ENCODE measurements at places on chromosomes 7 and 10. TPM values are rescaled to one million over a fixed set of nuclear protein-coding genes. Genes with fewer than 3 reads are reported as not detected.
A peak's percentile ranks its signal among the peaks of the same experiment; 100 is the strongest.

GRCh38 chr10:86782701-86783418 lies 26.4 kb downstream of the BMPR1A start:
- DNase-seq = no peak
- no peak overlapping the region for H3K4me3 ChIP-seq
- no peaks in the 10 kb centered on the region for H3K36me3 ChIP-seq
- no peak overlapping the region for H3K27ac ChIP-seq
- no peaks in the 10 kb centered on the region for H3K27me3 ChIP-seq
- no peaks in the 10 kb centered on the region for H3K4me1 ChIP-seq

GRCh38 chr7:29538389-29538788 lies 25.2 kb upstream of the PRR15 start:
- H3K27ac ChIP-seq = no peak overlapping the region
- no peaks in the 10 kb centered on the region for H3K36me3 ChIP-seq
- H3K27me3 ChIP-seq = no peaks in the 10 kb centered on the region
- H3K4me3 ChIP-seq = no peak overlapping the region
- no peaks in the 10 kb centered on the region for H3K4me1 ChIP-seq
- DNase-seq = no peak

GRCh38 chr7:87517891-87518290 lies 42.4 kb upstream of the ABCB4 start:
- H3K27me3 ChIP-seq = no peaks in the 10 kb centered on the region
- no peak overlapping the region for H3K4me3 ChIP-seq
- DNase-seq = no peak
- no peaks in the 10 kb centered on the region for H3K4me1 ChIP-seq

DNA sequence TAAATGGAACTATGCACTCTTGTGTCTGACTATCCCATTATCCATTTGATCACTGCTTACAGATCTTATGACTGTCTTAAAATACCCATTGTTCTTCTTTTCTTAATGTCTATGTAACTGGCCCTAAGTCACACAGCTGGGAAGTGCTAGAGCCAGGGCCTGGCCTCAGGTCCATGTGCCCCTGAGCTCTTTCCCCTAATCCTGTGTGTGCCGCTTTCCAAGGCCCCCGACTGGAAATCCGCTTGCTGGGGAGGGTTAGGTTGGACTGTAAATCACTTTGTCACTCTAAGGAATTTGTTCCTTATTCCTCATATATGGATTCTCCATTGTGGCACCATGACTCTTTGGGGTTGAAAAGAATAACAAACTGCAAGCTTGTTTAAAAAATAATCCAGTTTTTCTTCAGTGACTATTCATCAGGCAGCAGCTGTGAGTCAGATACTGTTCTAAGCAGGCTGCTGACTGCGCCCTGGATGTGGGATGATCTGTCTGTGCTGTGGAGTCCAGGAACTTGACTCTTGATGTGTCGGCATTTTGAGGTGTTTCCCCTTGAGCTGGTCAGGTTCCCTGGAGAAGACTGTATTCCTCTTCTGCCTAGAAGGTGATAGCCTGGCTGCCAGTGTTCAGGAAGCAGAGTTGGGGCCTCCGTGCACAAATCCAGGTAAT lies 236.3 kb downstream of the SDK1 start:
- no peaks in the 10 kb centered on the region for H3K36me3 ChIP-seq
- H3K4me3 ChIP-seq = no peak overlapping the region
- H3K27ac ChIP-seq = no peak overlapping the region
- H3K27me3 ChIP-seq = no peaks in the 10 kb centered on the region
- H3K4me1 ChIP-seq = no peaks in the 10 kb centered on the region
- no peak for DNase-seq

- H3K4me1 ChIP-seq = no peaks in the 10 kb centered on the region
- DNase-seq = no peak
- no peak overlapping the region for H3K4me3 ChIP-seq
- no peak overlapping the region for H3K27ac ChIP-seq
- no peaks in the 10 kb centered on the region for H3K27me3 ChIP-seq
- H3K36me3 ChIP-seq = no peaks in the 10 kb centered on the region
These were observed 118.3 kb downstream of the SEM1 start for GRCh38 chr7:96591159-96591899.

DNA sequence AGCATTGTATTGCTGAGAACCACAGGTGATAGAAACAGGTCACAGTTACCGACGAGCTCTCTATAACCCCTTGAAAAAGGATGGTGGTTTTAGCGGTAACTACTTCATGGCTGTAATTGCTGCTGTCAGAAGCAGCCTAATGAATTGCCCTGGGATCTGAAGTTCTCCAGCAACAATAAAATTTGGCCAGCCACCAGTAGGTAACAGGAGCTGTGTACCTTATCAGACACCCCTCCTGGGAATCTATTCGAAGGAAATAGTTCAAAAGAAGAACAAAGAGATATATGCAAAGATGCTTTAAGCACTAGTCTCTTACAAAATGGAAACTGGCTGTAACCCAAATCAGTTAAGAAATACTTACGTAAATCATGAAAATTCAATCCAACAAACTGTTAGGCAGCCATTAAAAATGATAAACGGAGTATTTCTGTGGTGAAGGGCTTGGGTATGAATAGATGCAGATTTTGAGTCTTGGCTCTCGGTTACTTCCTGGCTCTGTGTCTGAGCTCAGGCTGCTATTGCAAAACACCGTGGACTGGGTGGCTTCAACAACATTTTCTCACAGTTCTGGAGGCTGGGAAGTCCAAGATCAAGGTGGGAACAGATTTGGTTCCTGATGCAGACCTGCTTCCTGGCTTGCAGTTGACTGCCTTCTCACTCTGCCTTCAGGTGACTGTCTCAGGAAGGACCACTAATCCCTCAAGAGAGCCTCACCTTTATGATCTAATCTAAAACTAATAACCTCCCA lies 1.6 kb downstream of the MSRB2 start:
- no peak overlapping the region for H3K4me3 ChIP-seq
- peaks cover 12% of the 10 kb centered on the region for H3K4me1 ChIP-seq
- H3K27me3 ChIP-seq = no peaks in the 10 kb centered on the region

DNA sequence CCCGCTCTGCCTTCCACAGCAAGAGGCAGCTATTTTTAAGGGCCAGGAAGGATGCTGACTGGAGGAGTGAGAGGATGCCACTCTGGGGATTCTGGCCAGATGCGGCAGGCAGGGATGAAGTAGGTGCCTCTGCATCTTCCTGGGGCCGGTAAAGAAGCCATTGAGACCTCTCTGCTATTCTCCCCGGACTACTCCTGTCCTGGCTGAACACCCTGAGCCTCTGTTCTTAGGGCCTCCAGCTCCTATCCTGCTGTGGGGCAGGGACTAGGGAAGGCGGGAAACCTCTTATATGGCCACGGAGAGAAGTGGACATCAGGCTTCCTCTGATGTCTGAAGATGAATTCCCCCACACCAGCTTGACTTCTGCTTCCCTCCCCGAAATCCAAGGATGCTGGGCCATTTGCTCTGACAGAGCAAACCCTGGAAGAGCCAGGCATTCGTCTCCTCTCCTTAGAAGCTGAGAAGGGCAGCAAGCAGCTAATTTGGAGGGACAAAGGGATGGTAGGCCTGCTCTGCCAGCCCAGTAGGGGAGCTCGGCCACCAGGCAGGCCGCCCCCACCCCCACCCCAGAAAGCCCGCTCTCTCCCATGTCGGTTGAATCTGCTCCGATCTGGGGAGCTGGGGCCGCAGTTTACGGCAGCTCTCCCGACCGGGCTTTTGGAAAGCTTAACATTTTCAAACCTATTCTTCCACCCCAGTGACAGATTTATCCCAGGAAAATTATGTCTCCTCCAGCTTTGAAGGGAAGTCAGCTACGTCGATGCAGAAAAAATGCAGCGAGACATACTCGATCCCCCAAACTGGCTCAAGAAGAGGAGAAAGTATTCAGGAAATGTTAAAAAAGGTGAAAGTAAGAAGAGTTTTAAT lies 2.8 kb downstream of the FGF8 start:
- no peak overlapping the region for H3K4me3 ChIP-seq
- H3K4me1 ChIP-seq = peaks cover 25% of the 10 kb centered on the region
- no peak overlapping the region for H3K27ac ChIP-seq
- DNase-seq = peak; percentile 30

DNA sequence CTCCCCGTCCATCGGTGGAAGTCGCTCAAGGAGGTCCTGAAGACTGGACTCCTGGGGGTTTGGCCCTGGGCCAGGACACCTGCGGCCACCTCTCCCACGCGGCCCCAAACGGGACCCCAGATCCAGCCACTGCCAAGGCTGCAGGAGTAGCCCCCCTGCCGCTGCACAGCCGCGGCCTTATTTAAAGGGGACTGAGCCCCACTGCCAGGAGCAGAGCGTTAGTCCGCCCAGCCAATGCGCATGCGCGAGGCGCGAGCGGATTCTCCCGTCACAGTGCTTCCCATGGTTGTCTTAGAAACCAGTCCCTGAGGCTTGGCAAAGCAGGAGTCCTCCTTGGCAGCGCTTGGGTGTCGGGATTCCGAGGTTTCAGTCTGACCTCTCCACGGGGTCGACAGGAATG lies 320.0 kb downstream of the ZNF716 start:
- H3K27me3 ChIP-seq = no peaks in the 10 kb centered on the region
- DNase-seq = no peak
- no peak overlapping the region for H3K4me3 ChIP-seq
- H3K27ac ChIP-seq = no peak overlapping the region
- H3K4me1 ChIP-seq = no peaks in the 10 kb centered on the region

DNA sequence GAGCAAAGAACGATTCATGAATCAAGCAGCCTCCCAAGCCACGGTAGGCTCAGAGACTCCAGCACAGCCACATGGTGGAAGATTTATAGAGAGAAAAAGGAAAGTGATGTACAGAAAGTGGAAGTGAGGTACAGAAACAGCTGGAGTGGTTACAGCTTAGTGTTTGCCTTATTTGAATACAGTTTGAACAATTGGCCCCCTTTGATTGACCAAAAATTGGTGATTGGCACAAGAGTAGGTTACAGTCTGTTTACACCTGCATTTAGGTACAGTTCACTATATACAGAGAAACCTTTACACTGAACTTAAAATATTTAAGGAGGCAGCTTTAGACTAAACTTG lies 136.4 kb upstream of the ASAH2 start:
- no peaks in the 10 kb centered on the region for H3K36me3 ChIP-seq
- H3K27me3 ChIP-seq = no peaks in the 10 kb centered on the region
- peak; percentile 25 for DNase-seq
- H3K27ac ChIP-seq = peak overlapping the region; percentile 30
- peaks cover 20% of the 10 kb centered on the region for H3K4me1 ChIP-seq

- peaks cover 3% of the 10 kb centered on the region for H3K27me3 ChIP-seq
- H3K36me3 ChIP-seq = no peaks in the 10 kb centered on the region
- DNase-seq = no peak
- no peak overlapping the region for H3K27ac ChIP-seq
These were observed 141.6 kb downstream of the ADARB2 start for GRCh38 chr10:1595726-1596125.

DNA sequence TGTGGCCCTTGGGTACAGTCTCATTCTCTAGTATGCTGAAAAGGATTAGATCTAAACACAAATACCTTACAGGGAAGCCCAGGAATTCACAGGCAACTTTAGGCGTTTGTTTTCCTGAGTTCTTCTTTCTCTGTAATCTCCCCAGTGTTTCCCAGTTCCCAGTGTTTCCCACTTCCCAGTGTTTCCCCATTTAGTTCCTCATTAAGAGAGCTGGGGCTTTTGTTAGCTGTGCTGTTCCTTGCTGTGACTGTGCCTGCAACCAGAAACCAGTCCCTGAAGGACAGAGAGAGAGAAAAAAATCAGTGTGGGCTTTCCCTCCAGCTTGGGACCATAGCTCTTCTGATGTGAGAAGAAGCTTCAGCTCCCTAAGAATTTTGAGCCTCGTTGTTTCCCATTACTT lies 802.9 kb upstream of the COBL start:
- no peaks in the 10 kb centered on the region for H3K27me3 ChIP-seq
- no peak for DNase-seq
- H3K4me3 ChIP-seq = no peak overlapping the region
- H3K36me3 ChIP-seq = no peaks in the 10 kb centered on the region
- no peaks in the 10 kb centered on the region for H3K4me1 ChIP-seq

DNA sequence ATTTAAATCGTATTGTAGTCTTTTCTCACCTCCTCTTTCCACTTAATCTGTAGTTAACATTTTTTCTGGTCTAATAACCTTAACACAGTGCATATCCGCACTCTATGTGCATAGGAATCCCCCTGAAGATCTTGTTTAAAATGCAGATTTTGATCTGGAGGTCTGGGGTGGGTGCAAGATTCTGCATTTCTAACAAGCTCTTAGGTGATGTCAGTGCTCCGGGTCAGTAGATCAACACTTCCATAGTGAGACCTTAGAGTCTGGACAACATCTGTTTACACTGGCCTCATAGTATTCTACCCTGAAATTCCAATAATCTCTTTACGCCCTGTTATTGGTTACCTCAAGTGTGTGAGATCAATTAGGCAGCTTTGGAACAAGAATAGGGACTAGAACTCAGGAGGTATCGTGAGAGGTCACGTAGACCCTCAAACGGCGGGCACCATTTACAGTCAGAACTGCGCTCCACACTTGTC lies 434 bp upstream of the PLEKHA8 start:
- peak overlapping the region; percentile 77 for H3K27ac ChIP-seq
- no peaks in the 10 kb centered on the region for H3K36me3 ChIP-seq
- peak overlapping the region; percentile 88 for H3K4me3 ChIP-seq
- peaks cover 20% of the 10 kb centered on the region for H3K4me1 ChIP-seq

DNA sequence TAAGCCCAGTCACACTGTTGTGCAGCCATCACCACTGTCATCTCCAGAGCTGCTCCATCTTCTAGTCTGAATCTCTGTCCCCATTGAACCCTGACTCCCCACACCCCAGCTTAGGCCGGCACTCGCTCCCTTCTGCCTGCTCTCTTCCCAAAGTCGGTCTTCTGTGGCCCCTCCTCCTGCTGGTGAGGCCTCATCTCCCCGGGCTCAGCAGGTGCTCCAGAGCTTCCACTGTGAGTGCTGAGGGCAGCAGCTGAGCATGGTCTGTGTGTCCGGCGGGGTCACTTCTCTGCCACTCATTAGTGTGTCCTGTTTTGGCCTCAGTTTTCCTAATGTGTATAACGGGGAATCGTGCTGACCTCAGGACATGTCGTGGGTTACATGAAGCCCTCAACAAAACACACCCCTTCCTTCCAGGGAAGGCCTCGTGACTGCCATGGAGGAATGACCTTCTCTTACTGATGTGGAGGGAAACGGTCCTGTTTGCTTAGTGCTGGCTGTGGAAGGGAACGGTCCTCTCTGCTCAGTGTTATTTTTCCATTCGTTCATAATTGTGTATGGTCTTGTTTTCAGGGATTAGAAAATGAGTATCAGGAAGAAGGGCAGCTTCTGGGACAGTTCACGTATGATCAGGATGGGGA lies 4.3 kb upstream of the GET4 start:
- peaks cover 19% of the 10 kb centered on the region for H3K4me1 ChIP-seq
- no peaks in the 10 kb centered on the region for H3K36me3 ChIP-seq
- no peak overlapping the region for H3K27ac ChIP-seq
- H3K27me3 ChIP-seq = no peaks in the 10 kb centered on the region

GRCh38 chr10:42960991-42961795 lies 115.7 kb upstream of the RET start:
- no peak for DNase-seq
- no peaks in the 10 kb centered on the region for H3K36me3 ChIP-seq

DNAH11 gene
- total RNA-seq = 0.24 TPM

PILRA gene
- total RNA-seq = 9.8 TPM

JAKMIP3 gene
- total RNA-seq = 0.17 TPM

CYP2C19 gene
- total RNA-seq = not detected

TSPAN15 gene
- total RNA-seq = 0.52 TPM

PANK1 gene
- total RNA-seq = 1.8 TPM

OR6B1 gene
- total RNA-seq = not detected
